ENCODE measurements at places on chromosomes 12 and 14. TPM values are rescaled to one million over a fixed set of nuclear protein-coding genes. Genes with fewer than 3 reads are reported as not detected.

DNA sequence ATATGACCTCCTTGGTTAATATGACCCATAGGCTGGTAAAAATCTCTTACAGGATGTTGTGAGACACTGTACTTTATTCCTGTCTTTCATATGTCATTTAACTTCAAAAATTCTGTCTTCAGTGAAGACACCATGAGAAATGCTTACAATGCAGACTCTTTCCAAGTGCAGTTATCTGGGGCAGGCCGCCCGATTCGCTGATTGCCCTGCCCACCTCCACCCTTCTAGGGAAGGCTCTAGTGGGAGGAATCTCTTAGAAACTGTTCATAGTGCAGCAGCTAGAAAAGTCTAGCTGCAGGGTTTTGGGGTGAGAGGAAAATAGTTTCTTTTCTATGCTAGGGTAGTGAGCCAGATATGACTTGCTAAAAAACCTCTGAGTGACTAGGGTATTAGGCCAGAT, 15.0 kb upstream of the CIPC start:
- H3K4me3 ChIP-seq = no peak overlapping the region
- H3K27me3 ChIP-seq = no peaks in the 10 kb centered on the region
- no peaks in the 10 kb centered on the region for H3K36me3 ChIP-seq

- H3K27ac ChIP-seq = peak overlapping the region; percentile 92
- H3K36me3 ChIP-seq = no peaks in the 10 kb centered on the region
- H3K4me1 ChIP-seq = peaks cover 61% of the 10 kb centered on the region
- peak overlapping the region; percentile 70 for H3K4me3 ChIP-seq
These were observed 1.9 kb downstream of the SSH1 start for GRCh38 chr12:108855284-108856169.

GRCh38 chr14:45610318-45610717, 357.3 kb upstream of the MIS18BP1 start:
- no peak for DNase-seq
- H3K4me1 ChIP-seq = no peaks in the 10 kb centered on the region
- no peak overlapping the region for H3K4me3 ChIP-seq
- no peak overlapping the region for H3K27ac ChIP-seq
- no peaks in the 10 kb centered on the region for H3K36me3 ChIP-seq
- no peaks in the 10 kb centered on the region for H3K27me3 ChIP-seq

- no peaks in the 10 kb centered on the region for H3K4me1 ChIP-seq
- no peak for DNase-seq
- no peaks in the 10 kb centered on the region for H3K27me3 ChIP-seq
- H3K27ac ChIP-seq = no peak overlapping the region
- no peak overlapping the region for H3K4me3 ChIP-seq
These were observed 32.9 kb downstream of the NIN start for GRCh38 chr14:50798048-50798421.

DNA sequence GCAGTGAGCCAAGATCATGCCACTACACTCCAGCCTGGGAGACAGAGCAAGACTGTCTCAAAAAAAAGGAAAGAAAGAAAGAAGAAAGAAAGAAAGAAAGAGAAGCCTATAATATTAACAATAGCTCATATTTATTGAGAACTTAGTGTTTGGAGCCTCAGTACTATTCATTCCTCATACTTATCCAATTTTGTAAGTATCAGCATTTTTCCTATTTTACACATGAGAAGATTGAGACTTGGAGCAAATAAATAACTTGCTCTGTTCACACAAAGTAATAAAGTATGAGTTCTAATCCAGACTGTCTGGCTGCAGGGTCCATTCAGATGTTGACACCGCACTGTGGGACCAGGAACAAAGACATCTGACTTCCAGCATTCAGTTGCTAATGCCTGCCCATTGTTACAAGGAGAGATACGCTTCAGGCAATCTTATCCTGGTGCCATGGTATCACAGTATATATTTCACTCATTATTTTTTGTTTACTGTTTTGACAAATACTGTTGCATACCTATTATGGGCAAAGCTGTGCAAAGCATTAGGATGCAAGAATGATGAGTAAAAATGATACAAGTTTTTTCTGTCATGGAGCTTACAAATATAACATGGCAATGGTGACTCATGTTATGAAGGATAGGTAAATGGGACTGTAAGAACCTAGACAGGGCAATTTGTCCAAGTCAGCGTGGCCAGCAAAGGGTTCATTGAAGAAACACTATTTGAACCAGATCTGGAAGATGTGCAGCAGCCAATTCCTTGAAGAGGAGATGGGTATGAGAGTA, 21.4 kb upstream of the TMTC2 start:
- H3K4me3 ChIP-seq = no peak overlapping the region
- H3K36me3 ChIP-seq = no peaks in the 10 kb centered on the region
- H3K27me3 ChIP-seq = no peaks in the 10 kb centered on the region
- H3K4me1 ChIP-seq = no peaks in the 10 kb centered on the region
- DNase-seq = no peak

- H3K4me3 ChIP-seq = no peak overlapping the region
- no peaks in the 10 kb centered on the region for H3K4me1 ChIP-seq
- DNase-seq = no peak
- no peaks in the 10 kb centered on the region for H3K27me3 ChIP-seq
- H3K27ac ChIP-seq = no peak overlapping the region
These were observed 218.9 kb downstream of the ACSS3 start for GRCh38 chr12:81296556-81297305.

KRT3 gene
- not detected for total RNA-seq

DNA sequence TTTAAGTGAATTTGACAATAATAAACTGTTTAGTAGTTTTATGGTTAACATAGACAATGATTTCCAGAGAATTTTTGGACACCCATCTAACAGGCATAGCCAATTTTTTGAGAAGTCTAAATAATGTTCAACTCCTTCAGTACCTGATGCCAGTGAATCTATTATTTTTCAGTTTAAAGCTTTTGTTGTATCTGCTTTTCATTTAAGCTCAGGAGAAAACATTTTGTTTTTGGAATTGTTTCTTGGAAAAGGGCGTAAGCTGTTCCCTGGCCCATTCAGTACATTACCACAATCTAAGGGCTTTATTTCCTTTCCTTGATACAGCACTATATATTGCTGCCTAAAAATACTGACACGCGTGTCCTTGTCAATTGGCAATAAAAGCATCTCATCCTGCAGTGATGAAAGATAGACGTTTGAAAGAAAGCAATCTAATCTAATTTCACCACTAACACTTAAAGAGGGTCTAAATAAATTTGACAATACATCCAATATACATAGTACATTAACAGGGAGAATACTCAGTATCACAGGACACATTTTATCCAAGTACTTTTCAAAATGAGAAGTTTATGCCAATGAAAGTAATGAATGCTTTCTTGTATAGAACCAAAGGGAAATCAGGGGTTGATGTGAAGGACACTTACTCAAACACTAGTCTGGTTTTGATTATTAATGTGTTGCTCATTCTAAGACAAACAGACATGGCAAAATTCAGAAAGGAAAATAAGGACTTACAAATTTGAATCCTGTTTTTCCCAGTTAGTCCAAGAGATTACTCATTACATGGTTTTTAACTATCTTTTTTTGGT, 104.2 kb upstream of the LGR5 start:
- H3K27me3 ChIP-seq = no peaks in the 10 kb centered on the region
- H3K4me1 ChIP-seq = no peaks in the 10 kb centered on the region
- H3K36me3 ChIP-seq = no peaks in the 10 kb centered on the region
- no peak overlapping the region for H3K27ac ChIP-seq
- DNase-seq = no peak

RDH16 gene
- 0.20 TPM for total RNA-seq

DNA sequence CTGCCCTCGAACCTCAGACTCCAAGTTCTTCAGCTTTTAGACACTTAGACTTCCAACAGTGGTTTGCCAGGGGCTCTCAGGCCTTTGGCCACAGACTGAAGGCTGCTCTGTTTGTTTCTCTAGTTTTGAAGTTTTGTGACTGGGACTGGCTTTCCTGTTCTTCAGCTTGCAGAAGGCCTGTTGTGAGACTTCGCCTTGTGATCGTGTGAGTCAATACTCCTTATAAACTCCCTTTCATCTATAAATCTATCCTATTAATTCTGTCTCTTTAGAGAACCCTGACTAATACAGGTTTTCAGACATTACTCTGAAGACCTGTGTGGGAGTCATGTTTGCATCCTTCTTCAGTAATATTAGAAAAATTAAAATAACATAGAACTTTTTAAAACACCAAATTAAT, 289.1 kb downstream of the RMST start:
- H3K36me3 ChIP-seq = no peaks in the 10 kb centered on the region
- DNase-seq = no peak
- no peak overlapping the region for H3K27ac ChIP-seq
- no peaks in the 10 kb centered on the region for H3K4me1 ChIP-seq

DNA sequence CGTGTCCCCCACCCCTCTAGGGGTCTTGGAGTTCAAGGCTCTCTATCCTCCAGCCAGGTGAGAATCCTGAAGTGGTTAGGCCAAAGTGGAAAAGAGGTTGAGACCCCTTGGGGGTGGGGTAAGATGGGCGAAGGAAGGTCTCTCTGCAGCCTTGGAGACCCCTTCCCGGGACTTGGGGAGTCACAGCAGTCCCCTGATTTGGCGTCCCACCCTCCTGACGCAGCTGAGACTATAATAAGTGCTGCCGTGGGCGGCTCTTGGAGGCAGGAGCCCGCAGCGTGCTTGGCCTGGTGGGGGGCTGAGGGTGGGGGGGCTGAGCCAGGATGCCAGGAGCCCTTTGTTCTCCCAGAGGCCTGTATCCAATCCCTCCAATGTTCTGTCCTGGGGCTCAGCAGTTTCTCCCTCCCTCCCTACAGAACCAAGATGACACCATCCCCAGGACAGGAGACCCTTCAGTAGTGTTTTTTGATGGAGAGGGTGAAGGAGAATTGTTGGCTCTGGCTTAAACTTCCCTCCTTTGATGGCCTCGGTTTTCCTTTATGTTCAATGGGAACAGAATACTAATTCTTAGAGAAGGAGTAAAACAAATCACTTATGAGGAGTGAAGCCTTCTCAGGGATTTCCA, 1.5 kb upstream of the AGAP2 start:
- H3K4me1 ChIP-seq = peaks cover 19% of the 10 kb centered on the region
- peaks cover 60% of the 10 kb centered on the region for H3K27me3 ChIP-seq
- H3K27ac ChIP-seq = no peak overlapping the region
- no peak for DNase-seq
- peak overlapping the region; percentile 55 for H3K4me3 ChIP-seq
- peaks cover 10% of the 10 kb centered on the region for H3K36me3 ChIP-seq

All from heart right ventricle (tissue), 16 donors.